Hematopoietic multipotent progenitor cell (in vitro differentiated cells): ENCODE measurements at places on chromosomes 2 and 18.

- peak; percentile 94 for DNase-seq
These were observed 326.5 kb upstream of the SLC39A10 start for GRCh38 chr2:195330513-195330956.

GRCh38 chr2:39504790-39505335 is 67.8 kb upstream of the MAP4K3 start:
- DNase-seq: no peak

DNA sequence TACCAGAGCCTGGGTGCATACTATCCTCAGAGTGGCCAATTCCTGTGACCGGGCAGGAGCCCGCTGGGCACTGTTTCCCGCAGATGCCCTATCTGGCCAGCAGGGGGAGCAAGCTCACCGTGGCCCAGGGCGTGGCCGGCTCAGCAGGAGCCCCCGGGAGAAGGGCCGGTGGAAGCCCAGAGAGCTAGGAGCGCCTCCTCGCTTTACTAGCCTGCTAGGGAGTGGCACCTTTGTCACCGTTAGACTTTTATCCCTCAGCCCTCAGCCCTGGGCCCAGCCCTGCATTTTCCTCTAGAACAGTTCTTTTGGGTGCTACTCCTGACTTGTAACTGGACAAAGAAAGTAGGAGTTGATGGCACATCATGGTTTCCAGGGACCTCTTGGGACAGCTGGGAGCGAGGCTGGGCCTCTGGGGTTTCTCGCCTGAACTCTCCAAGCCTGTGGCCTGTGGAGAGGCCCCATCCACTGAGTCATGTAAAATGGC is 24.0 kb downstream of the TMEM177 start:
- DNase-seq: peak; percentile 66

DNA sequence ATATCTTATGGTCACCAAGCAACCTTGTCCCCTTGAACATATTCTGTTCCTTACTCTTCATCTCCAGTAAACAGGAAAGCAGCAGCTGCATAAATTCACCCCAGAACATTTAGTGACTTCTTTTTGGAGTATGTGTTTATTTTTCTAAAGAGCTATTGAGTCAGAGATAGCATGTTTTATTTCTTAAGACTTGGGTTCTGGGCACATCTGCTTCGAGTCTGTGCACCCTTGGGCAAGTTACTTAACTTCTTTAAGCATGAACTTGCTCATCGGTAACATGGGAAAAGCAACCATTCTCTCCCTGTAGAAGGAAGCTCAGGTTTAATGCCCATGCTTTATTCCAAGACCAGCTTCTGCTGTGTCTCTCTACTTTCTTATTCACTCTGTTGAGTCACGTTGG is 309.3 kb upstream of the MEX3C start:
- no peak for DNase-seq

GRCh38 chr2:61789807-61790602 is 63.9 kb downstream of the FAM161A start:
- no peak for DNase-seq

DNA sequence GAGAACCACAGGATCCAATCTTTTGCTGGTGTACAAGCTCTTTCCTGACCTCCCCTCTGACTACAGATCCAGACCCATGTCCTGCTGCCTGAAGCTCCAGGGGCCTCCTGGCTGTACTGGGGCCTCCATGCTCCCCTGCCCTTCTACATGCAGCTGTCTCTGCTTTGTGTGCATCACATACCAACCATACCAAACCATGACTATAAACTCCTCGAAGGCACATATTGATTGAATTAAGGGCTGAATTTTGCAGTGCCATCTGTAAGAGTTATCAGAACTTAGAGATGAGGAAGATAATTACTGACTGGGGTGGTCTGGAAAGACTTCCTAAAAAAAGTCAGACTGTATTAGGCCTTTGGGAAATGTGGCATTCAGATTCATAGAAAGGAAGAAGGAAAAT is 139.9 kb upstream of the CXCR4 start:
- DNase-seq: no peak

- DNase-seq: no peak
These were observed 1.8 kb downstream of the BARD1 start for GRCh38 chr2:214807653-214808052.
